ENCODE measurements at places on chromosomes 12 and 14.

DNA sequence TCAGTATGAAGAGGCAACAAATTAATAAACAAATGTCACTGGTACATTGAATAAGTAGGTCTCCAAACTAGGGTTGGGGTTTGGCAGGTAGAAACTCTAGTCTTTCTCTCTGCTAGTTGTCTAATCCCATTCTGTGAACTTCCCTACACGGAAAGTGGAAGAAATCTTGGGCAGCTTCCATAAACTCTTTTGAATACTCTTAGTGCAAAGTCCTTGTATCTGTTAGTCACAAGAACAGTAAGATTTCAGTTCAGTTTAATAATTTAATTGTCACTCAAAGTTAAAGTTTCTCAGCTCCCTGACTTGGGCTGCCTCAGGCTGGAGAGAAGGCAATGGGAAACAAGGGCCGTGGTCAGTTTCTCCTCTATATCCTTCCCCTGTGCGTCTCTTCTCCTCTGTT, 135.4 kb upstream of the MDM1 start:
- DNase-seq: no peak

- no peak for DNase-seq
Observed at GRCh38 chr12:906062-906585, 43.4 kb downstream of the RAD52 start.

DNA sequence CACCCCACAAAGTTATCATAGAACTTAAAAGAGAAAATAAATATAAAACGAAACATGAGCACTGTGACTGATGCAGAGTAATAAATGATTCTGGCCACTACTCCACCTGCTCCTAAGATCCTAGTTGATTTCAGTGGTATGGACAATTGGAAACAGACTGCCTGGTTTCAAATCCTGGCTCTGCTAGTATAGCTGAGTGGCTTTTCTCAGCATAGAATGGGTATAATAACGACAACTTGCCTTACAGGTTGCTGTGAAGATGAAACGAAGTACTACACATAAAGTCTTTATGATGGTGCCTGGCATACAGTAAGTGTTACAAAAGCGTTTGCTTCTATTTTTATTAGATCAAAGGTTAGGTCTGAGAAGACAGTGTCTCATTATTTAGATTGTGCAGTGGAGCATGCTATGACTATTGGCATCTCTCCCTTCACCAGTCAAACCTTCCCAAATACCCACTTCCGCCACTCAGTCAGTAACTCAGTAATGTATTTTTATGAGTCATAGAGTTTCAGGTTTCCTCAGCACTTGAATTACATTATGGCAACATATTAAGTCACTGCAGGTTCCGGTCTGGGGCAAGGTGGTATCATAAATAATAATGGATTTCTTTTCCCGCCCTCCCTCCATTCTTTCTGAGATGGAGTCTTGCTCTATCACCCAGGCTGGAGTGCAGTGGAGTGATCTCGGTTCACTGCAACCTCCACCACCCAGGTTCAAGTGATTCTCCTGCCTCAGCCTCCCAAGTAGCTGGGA, 29.7 kb upstream of the NR2C1 start:
- peak; percentile 99 for DNase-seq

GRCh38 chr12:14959463-14959862, 1.9 kb downstream of the ARHGDIB start:
- no peak for DNase-seq

GRCh38 chr14:73238941-73239340, 1.6 kb downstream of the PAPLN start:
- no peak for DNase-seq

- peak; percentile 79 for DNase-seq
Observed at GRCh38 chr14:69643430-69644200, 32.2 kb downstream of the SUSD6 start.

GRCh38 chr14:20493634-20494033, 11.7 kb upstream of the RNASE10 start:
- DNase-seq: no peak

DNA sequence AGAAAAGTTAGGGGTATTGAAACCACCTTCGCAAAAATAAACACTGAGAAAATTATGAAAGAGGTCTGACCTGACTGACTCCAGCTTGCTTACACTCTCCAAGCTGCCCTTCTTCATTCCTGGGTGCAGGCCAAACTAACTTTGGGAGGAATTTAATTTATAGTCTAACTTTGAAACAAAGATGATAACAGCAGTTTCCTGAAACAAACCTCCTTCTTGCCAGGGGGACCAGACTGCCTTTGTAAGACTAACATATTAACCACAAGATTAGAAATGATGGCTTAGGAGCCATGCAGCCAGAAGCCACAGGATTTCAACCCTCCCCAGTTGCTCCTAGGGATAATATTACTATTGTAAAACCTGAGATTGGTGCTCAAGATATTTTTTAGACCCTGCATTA, 13.8 kb upstream of the EEA1 start:
- DNase-seq: no peak

- no peak for DNase-seq
Observed at GRCh38 chr14:87331991-87332390, 661.0 kb downstream of the GALC start.

DNA sequence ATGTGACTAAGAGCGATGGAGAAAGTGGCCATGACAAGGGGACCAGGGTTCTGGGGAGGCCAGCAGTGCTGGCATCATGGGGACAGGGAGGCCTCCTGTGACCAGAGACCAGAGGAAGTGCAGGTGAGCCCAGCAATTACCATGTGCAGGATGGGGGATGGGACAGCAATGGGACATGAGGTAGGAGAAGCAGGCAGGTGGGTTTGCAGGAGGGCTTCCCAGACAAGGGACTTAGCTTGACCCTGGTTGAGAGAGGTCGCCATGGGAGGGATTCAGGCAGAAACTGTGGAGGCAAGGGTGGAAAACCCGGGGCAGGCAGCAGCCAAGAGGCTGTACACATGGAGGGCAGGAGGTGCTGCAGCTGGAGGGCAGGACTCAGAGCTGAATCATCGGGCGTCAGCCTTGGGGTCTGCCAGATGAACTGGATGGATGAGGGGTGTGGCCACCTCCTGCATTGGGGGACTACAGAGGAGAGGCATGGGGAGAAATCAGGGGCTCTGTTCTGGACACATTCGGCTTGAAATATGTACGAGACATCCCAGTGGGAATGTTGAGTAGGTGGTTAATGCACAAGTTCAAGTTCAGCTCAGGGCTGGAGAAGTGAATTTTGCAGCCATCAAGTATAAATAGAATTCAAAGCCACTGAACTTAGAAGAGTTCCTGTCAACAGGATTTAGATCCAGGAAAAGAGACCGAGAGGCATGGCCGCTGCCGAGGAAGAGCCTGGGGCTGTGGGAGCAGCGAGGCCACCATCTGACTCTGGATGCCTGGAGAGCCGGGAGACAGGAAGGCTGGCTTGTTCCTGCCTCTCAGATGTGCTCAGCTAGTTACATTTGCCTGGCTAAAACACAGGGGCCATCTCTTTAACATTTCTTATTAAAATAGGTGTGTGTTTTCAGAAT, 36.6 kb downstream of the SFSWAP start:
- DNase-seq: no peak

DNA sequence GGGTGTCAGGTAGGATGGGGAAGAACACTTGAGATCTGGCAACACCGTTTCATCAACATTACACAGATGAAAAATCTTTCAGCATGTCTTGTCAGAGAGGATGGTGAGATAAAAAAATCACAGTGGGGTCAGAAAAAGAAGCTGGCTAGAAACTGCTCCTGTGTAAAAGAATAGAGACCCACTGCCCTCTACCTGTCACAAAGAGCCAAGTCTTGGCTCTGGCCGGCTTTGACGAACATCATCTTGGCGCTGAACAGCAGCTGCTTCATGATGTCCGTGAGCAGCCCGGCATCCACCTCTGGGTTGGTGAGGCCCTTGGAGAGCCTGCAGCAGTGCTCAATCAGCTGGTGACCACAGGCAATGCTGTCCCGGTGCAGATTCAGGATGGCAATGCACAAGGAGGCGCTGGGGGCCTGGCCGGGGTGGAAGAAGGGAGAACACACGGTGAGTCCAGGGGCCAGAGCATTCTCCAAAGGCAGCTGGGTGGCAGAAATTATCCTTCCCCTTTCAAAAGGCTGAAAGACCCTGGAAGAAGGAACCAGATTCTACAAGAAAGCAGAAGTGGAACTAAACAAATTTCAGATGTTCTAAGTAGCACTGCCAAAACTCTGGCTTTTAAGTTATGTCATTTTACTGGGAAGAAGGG, 50.2 kb downstream of the ZFYVE26 start:
- DNase-seq: no peak

Data from ACHN (cell line).